HFFc6 (cell line): ENCODE measurements at places on chromosomes 13 and 19. TPM values are rescaled to one million over a fixed set of nuclear protein-coding genes. Genes with fewer than 3 reads are reported as not detected.

GRCh38 chr13:36431204-36432105 is 840 bp upstream of the CCNA1 start:
- DNase-seq = no peak

Gene ZNF570
- total RNA-seq = 2.1 to 4.7 TPM (median 4.4 TPM) in 3 replicates

Gene ZNF135
- total RNA-seq = 0.09 to 0.12 TPM in 2 of 3 replicates, not detected in the other

DNA sequence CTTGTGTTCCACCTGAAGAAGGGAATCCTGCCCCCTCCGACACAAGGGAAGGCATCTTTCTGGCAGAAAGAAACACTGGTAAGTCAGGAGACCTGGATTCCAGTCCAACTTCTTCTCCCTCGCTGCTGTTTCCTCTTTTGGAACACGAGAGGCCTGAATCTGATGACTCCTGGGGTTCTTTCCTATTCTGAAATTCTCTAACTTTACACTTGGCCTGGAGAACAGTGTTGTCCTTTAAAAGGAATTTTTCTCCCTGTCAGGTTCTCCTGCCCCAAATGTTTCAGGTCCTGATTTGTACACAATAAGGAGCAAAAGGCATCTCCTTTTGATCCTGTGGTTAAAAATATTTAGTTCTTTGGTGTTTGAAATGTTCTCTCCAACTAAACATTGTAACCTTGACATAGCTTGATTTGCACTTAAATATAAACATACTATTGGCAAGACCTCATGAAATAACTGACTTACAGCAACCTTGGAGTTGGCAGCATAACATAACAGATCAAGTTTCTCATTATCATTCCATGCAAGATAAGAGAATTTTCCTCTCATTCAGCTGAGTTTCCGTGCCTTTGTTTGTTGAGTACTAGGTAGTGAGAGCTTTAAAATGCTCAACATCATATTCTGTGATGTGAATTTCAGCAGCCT is 244.8 kb downstream of the COG6 start:
- DNase-seq = no peak

DNA sequence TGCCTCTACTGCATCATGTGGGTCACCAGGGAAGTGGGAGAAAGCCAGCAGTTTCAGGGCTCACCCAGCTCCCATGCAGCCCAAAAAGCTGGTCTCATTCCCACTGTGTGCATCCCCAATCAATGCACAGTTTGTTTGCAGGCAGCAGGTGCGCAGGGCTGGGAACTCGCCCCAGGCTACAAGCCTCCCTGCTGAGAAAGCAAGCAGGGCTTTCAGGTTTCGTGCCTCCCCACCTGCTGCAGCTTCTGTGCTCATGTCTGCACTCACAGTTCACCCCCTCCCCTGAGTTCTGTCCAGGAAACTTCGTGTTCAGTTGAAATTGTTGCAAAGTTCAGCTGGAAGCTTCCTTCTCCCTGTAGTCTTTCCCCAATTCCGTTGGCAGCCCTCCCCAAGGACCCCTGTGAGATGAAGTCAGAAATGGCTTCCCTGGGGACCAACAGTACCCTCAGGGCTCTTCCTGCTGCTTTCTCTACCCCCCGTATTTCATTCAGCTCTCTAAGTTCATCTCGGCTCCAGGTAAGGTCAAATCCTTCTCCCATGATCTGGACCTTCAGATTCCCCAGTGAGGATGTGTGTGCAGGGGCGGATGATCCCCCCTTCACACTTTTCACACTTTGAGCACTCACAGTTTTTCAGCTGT is 10.3 kb upstream of the KLK3 start:
- no peak for DNase-seq

Gene ZNF154
- total RNA-seq = 0.05 to 0.11 TPM (median 0.09 TPM) in 3 replicates

DNA sequence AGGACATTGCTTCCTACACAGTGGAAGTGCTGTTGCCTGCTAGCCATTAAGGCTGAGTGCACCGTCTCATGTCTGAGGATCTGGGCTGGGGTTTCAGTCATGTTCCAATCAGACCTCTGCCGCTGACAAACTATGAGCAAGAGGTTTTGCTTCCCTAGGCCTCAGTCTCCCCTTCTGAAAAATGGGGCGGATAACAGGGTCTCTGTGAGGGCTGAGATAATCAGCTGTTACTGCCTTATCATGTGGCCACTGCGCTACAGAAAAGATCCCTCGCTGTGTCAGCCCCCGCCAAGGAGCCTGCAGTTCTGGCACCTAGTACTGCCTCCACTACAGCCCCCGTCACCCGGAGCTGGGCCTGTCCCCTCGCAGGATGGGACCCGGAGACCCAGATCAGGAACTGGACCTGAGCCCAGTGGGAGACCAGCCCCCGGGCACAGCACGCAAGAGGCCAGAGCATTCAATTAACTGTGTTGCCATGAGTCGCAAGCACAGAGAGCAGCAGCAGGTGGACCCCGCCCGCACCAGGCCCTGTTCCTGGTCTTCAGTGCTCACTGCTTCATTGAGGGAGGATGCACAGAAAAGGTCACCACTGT is 3.0 kb upstream of the PNKP start:
- no peak for DNase-seq

DNA sequence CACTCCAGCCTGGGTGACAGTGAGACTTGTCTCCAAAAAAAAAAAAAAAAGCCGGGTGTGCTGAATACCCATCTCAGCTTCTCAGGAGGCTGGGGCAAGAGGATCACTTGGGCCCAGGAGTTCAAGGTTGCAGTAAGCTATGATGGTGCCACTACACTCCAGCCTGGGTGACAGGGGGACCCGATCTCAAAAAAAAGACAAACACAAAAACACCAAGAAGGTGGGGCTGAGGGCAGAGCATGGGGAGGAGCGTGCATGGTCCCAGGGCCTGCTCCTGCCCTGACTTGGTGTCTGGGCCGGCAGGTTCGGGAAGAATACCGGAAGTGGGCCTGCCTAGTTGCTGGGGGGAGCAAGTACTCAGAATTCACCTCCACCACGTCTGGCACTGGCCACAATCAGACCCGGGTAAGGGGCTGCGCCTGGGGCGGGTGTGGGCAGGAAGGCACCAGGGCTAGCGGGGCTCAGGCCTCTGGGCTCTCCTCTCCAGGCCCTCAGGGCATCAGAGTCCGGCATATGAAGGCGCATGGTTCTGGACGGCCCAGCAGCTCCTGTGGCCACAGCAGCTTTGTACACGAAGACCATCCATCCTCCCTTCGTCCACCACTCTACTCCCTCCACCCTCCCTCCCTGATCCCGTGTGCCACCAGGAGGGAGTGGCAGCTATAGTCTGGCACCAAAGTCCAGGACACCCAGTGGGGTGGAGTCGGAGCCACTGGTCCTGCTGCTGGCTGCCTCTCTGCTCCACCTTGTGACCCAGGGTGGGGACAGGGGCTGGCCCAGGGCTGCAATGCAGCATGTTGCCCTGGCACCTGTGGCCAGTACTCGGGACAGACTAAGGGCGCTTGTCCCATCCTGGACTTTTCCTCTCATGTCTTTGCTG is 11.3 kb downstream of the DDX39A start:
- no peak for DNase-seq

DNA sequence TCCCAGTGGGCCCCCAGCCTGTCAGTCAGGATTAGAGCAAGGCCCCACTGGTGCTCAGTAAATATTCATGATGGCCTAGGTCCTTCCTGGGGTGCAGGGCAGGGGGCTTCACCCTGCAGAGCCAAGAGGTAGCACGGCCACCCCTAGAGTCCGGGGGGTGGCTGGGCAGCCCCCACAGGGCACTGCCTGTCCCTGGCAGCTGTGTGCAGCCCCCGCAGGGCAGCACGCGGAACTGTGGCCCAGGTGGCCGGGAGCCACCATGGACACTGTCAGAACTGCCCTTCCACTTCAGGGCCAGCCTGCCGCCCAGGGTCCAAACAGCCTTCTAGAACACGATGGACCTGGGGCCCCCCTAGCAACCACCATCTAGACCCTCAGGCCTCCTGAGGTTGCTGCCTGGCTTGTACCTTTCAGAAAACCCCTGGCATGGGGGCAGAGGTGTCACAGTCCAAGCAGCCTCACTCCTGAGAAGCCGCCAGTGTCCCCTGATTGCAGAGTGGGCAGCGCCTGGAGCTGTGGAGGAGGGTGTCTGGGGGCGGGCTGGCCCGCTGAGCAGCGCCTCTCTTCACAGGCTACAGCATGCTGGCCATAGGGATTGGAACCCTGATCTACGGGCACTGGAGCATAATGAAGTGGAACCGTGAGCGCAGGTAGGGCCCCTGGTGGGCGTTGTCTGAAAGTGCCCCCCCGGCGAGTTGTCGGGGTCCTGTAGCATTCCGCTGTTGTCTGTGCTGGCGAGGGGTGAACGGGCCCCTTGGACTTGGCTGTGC is 2.9 kb upstream of the YJEFN3 start:
- no peak for DNase-seq

DNA sequence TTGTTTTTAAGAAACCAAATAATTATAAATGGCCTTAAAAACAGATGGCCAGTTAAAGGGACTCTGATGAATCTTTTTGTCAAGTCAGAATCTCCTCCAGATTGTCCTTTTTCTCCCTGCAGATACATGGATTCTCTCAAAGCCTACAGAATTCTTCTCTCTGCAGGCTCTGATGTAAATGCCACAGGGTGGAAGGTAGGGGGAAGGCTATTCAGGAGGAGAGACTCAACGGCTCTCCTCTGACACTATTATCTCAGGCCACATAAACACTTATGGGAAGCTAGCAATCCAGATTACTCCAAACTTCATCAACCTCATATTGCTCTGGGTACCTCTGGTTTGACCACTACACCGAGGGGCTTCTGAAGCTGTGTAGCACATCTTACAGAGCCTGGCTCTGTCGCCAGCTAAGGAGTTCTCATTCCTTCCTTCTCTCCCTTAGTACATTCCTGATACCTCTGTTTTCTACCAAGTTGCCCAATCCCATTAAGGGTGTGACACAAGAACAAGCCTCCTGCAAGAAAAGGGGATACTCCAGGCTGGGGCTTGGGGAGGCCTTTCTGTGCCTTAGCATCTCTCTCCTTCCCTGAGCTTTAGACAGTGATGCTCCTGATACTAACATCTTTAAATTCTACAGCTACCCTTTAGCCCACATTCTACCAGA is 14.9 kb downstream of the LCP1 start:
- DNase-seq = no peak
